Stimulated activated CD4-positive, alpha-beta T cell treated with anti-CD3 and anti-CD28 coated beads, Interleukin-4, amount 100 ng/mL, for 4 hours (primary cell): ENCODE measurements at places on chromosomes 12 and 14.

DNA sequence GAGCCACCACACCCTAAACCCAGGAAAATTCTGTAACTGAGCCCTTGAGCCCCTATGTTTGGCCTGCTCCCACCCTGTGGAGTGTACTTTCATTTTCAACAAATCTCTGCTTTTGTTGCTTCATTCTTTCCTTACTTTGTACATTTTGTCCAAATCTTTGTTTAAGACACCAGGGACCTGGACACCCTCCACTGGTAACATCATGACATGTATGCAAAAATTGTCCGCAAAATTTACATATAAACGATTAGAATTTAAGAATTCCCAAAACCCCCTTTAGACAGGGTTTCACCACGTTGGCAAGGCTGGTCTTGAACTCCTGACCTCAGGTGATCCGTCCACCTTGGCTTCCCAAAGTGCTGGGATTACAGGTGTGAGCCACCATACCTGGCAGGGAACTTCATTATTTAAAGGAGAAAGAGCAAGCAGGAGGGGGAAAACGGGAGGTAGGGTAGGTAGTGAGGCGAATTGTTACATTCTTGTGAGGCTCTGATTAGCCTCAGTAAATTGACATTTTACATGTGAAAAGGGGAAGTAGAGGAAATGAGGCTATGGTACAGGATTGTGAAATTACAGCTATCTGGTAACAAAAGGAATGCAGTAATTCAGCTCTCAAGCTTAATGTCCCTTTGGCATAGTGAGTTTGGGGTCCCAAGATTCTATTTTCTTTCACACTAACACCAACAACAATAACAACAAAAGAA is 27.6 kb downstream of the TUBA1A start:
- DNase-seq, result no peak

DNA sequence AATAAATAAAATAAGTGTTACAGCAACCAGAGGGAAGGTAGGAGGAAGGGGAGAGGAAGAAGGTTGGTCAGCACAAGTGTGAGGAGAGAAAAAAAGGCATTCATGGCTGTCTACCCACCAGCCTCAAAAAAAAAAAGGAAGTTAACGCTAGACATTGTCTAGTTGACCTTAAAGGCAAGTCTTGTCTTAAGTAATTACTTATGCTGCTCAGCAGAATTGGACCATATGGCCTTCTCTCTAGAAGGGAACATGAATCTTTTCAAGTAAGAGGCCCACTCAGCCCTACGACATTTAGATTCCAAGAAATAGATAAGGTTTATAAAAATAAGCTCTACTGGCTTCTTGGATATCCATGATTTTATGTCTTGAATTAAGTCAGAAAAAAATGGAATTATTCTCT is 172.7 kb downstream of the ETNK1 start:
- DNase-seq, result no peak

DNA sequence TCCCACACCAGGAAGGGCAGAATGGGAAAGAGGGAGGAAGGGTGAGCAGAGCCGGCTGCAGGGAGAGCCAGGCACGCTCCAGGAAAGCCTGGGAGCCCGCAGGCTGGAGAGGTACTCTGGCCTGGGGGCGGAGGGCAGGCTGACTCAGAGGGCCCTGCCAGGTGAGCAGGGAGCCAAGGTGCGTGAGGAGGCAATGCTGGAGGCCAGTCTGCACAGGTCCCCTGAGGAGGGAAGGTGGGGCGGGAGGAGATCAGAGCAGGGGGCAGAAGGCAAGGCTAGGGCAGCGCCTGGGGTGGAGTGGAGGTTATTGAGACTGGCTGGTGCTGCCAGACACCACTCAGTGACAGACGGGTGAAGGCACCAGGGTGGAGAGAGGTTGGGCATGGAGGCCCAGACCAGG is 385.0 kb downstream of the BCL11B start:
- no peak for DNase-seq

DNA sequence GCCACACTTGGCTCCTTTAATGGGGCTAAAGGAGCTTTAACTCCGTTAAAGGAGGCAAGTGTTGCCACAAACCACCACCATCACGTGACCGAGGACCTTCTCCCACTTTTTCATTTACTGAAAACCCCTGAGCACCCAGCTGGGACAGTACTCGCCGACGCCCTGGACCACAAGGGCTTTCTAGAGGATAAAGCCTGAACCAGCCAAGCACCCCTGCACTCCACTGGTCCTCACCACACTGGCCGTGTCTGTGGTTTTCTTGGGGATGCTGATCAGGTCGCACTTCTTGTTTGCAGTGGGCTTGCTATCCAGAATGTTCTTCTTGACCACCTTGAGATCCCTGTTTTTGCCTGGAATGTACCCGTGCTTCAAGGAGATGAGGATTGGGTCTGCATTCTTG is 14.7 kb upstream of the SELPLG start:
- no peak for DNase-seq

GRCh38 chr12:68977335-68977734 is 44.4 kb upstream of the CPM start:
- DNase-seq, result no peak
